ENCODE measurements at places on chromosomes 16 and 17. TPM values are rescaled to one million over a fixed set of nuclear protein-coding genes. Genes with fewer than 3 reads are reported as not detected.

DNA sequence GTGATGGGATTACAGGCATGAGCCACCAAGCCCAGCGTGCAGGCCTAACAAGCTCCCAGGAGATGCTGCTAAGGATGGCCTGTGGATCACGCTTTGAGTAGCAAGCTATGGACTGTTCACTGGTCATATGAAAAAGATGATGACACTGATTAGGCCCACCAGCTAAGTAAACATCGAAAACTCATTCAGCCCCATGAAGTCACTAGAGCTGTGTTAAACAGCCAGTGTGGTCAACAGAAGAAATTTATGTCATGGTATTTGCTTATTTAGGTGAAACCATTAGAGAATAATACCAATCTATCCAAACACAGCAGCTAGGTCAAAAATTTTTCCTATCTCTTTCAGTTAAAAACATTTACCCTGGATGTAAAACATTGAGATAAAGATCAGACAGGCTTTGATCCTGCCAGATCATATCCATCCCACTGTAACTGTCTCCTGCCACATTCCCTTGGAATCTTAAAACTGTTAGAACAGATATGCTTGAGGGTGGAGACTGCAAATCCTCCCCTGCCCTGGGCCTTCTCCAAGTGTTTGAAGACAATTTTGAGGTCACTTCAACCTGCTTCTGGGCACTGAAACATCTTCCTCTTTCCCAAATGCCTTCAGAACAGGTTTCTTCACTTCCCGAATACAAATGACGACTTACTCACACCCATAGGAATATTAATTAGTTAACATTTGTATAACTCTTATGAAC lies 30.9 kb downstream of the HOXB1 start:
- peak overlapping the region; percentile 19 for H3K27ac ChIP-seq
- H3K36me3 ChIP-seq: no peaks in the 10 kb centered on the region
- no peak for DNase-seq

- H3K27me3 ChIP-seq: no peaks in the 10 kb centered on the region
- no peak overlapping the region for H3K27ac ChIP-seq
- no peaks in the 10 kb centered on the region for H3K36me3 ChIP-seq
- no peak for DNase-seq
- H3K4me1 ChIP-seq: no peaks in the 10 kb centered on the region
- H3K4me3 ChIP-seq: no peak overlapping the region
Observed at GRCh38 chr17:8556074-8556473, 74.5 kb downstream of the MYH10 start.

- no peaks in the 10 kb centered on the region for H3K36me3 ChIP-seq
- no peak overlapping the region for H3K27ac ChIP-seq
- H3K4me3 ChIP-seq: no peak overlapping the region
- H3K4me1 ChIP-seq: no peaks in the 10 kb centered on the region
Observed at GRCh38 chr17:80811181-80812105, 180.2 kb upstream of the CHMP6 start.

DNA sequence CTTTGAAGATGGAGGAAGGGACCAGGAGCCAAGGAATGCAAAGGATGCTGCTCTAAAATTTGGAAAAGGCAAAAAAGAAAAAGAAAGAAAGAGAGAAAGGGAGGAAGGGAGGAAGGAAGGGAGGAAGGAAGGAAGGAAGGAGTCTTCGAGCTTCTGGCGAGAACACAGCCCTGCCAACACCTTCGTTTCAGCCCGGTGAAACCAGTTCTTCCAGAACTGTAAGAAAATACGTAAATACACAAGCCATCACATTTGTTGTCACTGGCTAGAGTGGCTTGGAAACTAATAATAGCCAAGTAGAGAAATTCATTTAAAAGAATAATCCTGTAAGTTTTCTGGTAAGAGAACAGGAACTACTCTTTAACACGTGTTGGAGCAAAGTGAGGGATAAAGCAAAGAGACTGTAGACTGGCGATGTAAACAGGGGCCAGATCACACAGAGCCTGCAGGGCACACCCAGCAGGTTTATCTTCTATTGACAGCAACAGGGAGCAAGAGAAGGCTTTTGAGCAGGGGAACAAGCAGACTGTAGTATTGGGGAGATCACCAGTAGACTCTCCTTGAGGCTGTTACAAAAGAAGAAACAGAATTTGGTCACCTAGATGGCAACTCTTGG lies 188.7 kb upstream of the MPHOSPH6 start:
- no peaks in the 10 kb centered on the region for H3K36me3 ChIP-seq
- H3K27ac ChIP-seq: no peak overlapping the region
- H3K4me1 ChIP-seq: no peaks in the 10 kb centered on the region
- no peak for DNase-seq
- no peak overlapping the region for H3K4me3 ChIP-seq
- no peaks in the 10 kb centered on the region for H3K27me3 ChIP-seq

DNA sequence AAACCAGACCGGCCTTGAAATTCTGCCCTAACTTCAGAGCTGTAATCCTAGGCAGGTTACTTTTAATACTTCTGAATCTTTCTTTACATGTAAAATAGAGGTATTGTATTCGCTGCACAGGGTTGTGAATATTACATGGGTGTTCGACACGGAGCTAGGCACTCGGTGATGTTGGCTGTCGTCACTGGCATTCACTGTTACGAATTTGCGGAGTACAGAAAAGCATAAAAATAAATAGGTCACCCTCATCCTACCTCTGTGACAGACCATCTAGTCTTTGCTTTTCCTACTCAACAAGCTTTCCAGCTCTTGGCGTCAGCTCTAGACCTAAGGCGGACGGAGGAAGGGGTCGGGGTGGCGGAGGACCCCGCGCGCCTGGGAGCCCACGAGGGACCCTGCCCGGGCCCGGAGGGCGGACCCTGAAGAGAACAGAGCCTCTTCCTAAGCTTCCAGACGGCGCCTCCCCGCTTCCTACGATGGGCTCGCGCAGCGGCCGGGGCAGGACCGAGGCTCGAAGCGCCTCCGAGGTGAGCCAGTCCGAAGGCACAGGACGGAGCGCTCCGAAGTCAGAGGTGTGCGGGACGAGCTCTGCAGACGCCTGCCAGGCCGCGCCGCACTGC lies 879 bp upstream of the SPG7 start:
- H3K4me3 ChIP-seq: peak overlapping the region; percentile 98
- DNase-seq: no peak

DNA sequence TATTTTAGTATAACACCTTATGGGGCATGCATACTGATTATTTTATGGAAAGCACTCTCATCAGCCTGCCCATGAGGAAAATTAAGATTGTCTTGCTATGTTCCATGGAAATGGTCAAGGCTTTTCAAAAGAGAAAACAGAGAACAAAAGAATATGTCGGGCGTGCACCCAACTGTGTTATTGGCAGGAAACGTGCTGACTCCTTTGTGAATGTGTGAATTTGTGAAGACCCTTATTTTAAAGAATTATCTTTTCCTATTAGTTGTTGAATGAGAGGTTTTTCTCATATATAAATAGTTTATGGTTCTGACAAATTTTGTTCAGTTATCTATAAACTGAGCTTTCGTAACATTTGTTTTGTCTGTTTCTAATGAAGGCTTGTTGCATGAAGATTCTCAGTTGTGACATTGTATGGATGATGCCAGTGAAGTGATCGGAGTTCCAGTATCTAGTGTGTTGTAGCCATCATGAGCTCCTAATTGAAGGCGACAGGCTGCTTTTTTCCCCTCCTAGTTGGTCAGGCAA lies 180.0 kb downstream of the BCAS3 start:
- H3K4me1 ChIP-seq: no peaks in the 10 kb centered on the region
- no peak for DNase-seq
- no peak overlapping the region for H3K4me3 ChIP-seq
- no peaks in the 10 kb centered on the region for H3K36me3 ChIP-seq
- H3K27ac ChIP-seq: no peak overlapping the region

DNA sequence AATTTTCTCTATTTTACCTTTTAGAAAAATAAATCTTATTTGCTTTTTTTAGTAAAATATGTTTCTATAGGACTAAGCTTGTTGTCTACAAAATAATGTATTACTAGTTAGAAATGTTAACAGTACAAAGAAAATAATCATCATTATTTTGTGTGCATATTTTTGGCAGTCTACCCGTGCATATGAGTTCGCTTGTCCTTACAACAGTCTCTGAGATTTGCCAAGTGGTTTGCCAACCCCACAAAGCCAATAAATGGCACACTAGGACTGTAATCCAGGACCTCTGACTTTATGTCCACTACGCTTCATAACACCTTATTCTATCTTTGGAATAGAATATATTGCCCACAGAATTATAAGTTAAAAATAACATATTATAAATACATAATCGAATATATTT lies 152.0 kb downstream of the KCNJ2 start:
- no peaks in the 10 kb centered on the region for H3K4me1 ChIP-seq

- H3K27ac ChIP-seq: no peak overlapping the region
- H3K4me3 ChIP-seq: no peak overlapping the region
- DNase-seq: peak; percentile 68
- H3K27me3 ChIP-seq: no peaks in the 10 kb centered on the region
Observed at GRCh38 chr17:9402590-9403199, 172.9 kb downstream of the STX8 start.

GRCh38 chr17:78541488-78542206 lies 35.5 kb downstream of the DNAH17 start:
- no peaks in the 10 kb centered on the region for H3K4me1 ChIP-seq
- no peaks in the 10 kb centered on the region for H3K27me3 ChIP-seq
- no peak for DNase-seq
- H3K4me3 ChIP-seq: no peak overlapping the region

DNA sequence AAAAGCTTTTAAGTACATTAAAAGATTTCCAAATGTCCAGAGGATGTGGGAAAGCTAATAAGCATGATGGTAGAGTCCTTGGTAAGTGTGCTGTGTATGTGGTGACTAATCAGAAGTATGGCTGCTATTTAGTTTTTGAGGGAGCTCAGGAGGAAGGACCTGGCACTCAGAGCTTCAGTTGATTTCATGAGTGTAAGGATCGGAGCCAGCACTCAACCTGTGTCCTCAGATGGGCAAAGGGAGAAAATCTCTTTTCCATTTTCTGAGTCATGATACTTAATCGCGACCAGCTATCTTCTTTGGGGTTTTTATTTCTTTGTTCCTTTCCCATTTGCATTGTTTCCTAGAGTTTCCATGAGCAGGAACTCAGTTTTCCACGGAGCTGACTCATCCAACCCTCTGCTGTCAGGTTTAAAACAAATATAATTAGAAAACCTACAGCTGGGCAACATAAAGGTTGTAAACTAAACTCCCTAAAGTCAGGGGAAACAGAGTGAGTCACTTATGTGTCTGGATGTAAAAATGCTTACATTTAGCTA lies 125.4 kb downstream of the MAP2K6 start:
- no peak overlapping the region for H3K4me3 ChIP-seq
- H3K27me3 ChIP-seq: no peaks in the 10 kb centered on the region
- DNase-seq: no peak
- H3K36me3 ChIP-seq: peaks cover 17% of the 10 kb centered on the region
- H3K4me1 ChIP-seq: no peaks in the 10 kb centered on the region
- no peak overlapping the region for H3K27ac ChIP-seq

DNA sequence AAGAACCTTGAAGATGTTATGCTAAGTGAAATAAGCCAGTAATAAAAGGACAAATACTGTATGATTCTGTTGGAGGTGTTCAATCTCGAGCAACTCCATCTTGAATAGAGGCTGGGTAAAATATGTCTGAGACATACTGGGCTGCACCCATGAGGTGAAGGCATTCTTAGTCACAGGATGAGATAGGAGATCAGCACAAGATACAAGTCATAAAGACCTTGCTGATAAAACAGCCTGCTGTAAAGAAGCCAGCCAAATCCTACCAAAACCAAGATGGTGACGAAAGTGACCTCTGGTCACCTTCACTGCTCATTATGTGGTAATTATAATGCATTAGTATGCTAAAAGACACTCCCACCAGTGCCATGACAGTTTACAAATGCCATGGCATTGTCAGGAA lies 98.1 kb downstream of the RGS9 start:
- H3K27me3 ChIP-seq: no peaks in the 10 kb centered on the region
- no peak overlapping the region for H3K27ac ChIP-seq
- H3K4me1 ChIP-seq: no peaks in the 10 kb centered on the region
- no peak for DNase-seq
- H3K36me3 ChIP-seq: no peaks in the 10 kb centered on the region

GAS7 gene
- total RNA-seq: 104 TPM

C1QTNF8 gene
- total RNA-seq: not detected

KCNJ18 gene
- total RNA-seq: not detected

MYOCD gene
- total RNA-seq: 5.0 TPM

All from Peyer's patch (tissue), 4 donors.